Stimulated activated CD4-positive, alpha-beta T cell treated with anti-CD3 and anti-CD28 coated beads, Interleukin-1b, Interleukin-23, amount 100 ng/mL, for 24 hours (primary cell): ENCODE measurements at places on chromosomes 12 and 14.

GRCh38 chr14:69554500-69554899 lies 20.2 kb downstream of the CCDC177 start:
- DNase-seq: no peak

DNA sequence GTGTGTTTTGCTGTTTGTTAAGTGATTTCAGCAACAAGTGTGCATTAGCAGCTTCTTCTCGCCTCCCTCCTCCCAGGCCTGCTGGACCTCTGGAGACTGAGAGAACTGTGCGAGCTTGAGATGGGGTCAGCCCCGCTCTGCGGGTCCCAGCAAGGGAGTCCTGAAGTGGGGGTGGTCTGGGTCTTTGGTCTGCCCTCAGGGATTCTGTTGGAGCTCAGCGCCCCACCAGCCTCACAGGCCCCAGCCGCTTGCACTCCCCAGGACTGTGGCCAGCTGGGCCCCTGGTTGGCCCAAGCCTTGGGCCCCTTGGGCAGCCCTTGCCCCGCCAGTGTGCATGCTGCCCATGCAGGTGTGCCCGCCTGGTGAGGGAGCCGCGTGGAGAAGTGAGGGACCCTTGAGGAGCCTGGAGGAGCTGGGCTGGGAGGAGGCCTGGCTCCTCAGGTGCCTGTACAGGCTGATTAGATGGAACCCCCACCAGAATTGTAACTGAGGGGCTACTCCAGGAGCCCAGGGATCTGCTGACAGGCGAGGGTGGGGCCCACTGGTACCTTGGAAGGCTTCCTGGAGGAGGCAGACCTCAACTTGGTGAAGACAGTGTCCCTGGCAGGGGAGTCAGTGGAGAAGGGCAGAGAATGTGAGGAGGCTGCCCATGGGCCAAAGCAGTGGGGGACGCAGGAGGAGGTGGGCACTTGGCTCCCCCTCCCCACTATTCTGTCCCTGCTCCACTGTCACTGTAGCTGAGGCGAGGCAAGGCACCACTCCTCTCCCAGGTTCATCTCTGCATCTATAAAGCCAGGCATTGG lies 56.7 kb downstream of the BEGAIN start:
- no peak for DNase-seq

DNA sequence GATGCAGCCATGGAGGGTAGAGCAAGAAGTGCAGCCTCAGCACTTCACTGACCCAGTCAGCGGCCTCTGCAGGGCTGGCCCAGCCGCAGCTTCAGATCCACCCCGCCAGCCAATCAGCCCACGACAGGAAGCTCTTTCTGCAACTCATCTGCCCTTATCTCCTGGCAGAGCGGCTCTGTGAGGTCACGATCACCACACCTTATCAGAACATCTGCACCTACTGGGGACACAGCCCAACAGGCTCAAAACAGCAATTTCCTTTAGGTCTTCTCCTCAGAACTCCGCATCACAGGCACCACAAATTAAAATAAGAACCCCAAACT lies 287.3 kb downstream of the BCL11B start:
- peak; percentile 45 for DNase-seq

DNA sequence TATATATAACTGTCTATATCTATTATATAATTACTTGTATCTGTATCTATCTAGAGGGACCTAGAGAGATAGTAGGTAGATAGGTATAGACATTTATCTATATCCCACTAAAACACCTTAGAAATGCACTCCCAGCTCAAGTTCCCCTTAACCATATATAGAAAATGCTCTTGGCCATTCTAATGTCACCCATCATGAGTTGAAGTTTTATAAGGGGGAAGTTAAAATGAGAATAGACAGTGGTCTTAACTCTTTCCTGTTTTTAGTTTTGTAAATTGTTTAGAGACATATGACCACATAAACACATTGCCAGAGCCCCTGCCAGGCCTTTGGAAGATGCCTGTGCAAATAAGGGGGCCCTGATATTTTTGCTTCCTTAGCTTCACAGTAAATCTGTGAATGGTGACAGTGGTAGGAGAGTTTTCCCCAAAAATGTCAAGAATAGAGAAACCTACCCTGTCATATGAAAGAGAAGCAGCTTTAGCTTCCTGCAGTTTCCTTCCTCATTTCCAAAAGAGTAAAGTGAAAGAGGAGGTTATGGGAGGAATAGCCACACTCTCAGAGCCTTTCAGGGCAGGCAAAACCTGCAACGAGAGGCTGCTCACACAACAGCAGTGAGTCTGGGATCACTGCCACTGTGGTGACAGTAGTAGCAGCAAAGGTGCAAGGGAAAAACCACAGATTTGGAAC lies 45.5 kb downstream of the MGST1 start:
- no peak for DNase-seq

- DNase-seq: no peak
Observed at GRCh38 chr12:41468341-41468740, 280.2 kb downstream of the PDZRN4 start.

GRCh38 chr12:2453076-2453760 lies 341.6 kb upstream of the FKBP4 start:
- no peak for DNase-seq

- no peak for DNase-seq
Observed at GRCh38 chr14:93109572-93110481, 5.9 kb downstream of the ITPK1 start.

GRCh38 chr14:19947413-19948090 lies 16.8 kb downstream of the OR4K1 start:
- no peak for DNase-seq

DNA sequence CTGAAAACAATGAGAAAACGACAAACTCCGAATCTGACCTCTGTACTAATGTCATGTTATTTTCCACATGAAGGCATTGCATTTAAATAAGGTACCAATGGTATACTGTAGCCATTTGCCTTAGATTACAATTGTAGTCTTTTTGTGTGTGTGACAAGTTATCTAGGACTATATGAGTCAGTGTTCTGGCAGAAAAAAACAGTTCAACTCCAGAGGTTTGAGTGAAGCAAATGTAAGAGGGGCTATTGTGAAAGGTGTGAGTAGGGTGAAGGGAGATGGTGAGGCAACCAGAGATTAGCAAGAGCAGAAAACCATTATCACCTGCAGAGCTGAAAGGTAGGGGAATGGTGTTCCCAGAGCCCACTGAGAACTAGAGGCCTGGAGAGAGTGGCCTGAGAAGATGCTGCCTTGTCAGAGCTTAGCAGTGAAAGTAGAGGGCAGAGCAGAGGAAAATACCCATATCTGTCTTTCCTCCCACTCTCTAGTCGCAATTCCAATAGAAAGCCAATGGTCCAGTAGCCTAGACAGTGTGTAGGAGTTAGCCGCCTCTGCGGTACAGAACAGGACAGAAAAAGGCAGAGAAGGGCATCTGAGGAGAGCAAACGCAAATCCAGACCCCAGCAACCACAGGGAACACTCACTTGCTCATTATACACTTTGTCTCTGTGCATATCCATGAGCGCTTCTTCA lies 112.2 kb downstream of the DYRK2 start:
- no peak for DNase-seq

- DNase-seq: no peak
Observed at GRCh38 chr14:68857516-68858070, 64.7 kb upstream of the ZFP36L1 start.

GRCh38 chr14:21185491-21185890 lies 29.6 kb upstream of the OR5AU1 start:
- DNase-seq: no peak

GRCh38 chr14:68384881-68385280 lies 408.0 kb downstream of the ZFP36L1 start:
- no peak for DNase-seq

- no peak for DNase-seq
Observed at GRCh38 chr12:62484233-62484632, 17.6 kb downstream of the MON2 start.

DNA sequence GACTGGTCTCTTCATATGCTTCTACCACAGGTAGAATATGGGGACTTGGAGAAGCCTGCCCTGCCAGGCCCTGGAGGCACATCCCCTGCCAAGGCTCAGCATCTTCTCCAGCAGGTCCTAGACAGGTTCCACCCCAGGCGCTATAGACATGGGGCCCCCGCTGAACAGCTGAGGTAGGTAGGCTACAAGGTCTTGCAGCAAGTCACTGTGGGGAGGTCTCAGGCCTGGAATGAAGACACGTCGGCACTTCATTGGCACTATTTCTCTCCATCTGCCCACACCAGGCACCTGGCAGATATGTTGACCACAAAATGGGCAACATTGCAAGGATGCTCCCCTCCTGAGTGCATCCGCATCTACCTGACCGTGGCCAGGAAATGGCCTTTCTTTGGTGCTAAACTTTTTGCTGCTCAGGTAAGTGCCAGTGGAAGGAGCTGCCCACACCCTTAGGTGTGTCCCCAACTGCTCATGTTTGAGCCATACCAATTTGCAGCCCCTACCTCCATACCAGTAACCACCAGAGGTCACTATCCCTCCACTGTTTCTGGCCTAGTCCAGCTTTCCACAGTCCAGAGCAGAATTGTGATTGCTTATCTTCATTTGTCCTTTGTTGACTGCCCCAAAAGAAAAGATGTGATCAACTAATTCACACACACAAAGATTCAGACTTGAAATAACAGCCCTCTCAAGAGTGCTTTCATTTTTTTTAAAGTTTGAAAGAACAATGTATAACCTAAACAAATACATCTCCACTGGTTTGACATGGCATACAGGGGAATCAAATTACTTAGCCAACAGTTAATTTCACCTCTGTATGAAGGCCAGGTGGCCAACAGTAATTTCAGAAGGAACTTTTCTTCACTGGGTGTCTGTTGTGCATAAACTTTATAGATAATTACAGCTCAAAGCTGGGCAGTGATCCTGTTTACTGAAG lies 16.1 kb downstream of the PIGH start:
- no peak for DNase-seq
